Astrocyte (in vitro differentiated cells and primary cell): ENCODE measurements at places on chromosomes 2 and 18.

- DNase-seq = no peak
Observed at GRCh38 chr18:67151366-67151765, 365.2 kb downstream of the DSEL start.

- DNase-seq = peak; percentile 46
Observed at GRCh38 chr18:59140302-59140885, 710 bp downstream of the SEC11C start.

DNA sequence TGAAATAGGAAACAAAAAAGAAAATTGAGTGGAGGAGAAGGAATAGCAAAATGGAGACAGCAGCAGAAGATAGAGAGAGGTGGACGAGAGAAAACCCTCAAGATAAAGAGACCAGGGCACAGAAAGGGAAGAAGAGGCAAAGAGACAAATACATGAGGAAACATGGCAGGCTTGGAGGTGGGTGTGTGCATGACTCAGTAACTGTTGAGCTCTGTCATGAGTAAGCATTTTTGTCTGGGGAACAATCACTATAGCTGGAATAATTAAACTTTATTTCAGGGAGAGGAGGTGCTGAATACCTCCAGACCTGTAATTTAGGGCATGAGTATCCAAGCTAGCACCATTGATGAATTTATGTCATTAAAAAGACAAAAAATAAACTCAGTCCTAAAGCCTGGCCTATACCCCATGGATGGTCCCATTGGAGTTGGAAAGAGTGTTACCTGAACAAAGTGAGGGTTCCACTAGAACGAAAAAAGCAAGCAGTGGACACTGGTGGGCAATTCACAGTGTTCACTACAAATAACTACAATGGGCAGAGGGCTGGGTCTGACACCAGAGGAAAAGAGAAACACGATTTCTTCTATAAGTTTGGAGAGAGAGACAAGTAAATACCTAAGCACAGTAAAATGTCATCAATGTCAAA, 145.5 kb downstream of the ADCYAP1 start:
- DNase-seq = peak; percentile 32

DNA sequence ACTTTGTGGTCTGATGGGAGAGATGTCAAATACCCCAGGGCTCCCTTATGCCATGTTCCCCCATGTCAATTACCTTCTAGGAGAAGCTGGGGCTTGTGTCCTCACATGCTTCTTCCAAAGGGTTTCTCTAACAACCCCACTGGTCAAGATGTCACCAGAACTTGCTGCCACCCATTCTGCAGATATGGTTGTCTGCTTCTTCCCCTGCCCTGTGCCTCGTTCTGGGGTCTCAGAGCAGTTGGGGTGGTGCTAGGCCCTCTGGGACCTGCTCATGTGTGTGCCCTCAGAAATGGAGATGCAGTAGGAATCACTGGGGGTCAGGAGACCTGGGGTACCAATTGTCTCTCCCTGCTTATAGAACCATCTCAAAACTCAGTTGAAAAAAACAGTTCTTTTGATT, 268.6 kb downstream of the MYCN start:
- no peak for DNase-seq

DNA sequence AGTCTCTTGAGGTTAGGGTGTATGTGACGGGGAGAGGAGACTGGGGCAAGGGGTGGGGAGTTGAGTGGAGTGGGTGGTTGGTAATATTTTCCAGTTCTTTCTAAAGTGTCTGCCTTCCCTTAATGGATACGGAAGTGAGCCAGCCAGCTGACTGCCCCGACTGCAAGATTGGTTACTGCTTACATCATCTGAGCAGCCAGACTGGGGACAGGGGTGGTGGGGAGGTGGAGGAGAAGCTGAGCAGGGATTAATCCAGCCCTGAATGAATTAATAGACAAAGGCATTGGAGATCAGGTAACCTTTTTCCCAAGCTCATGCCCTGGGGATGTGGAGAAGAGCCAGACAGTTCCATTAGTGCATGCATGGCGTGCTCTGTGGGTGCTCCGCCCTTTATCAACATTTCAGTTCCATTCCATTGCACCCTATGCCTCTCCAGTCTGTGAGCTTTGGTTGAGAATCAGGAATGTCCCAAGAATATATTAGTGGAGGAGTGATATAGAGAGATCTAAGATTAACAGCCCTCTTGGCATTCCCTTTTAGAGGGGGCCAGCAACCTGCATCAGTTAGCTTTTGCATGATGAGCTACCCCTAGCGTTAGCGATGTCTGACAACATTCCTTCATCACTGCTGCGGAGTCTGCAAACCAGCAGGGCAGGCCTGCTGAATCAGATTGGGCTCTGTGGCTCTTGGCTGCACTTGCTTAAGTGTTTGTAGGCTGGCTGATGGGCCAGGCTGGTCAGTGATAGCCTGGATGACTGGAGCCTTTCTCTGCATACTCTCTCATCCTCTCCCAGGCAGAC, 67.4 kb downstream of the TNP1 start:
- peak; percentile 83 for DNase-seq

- DNase-seq = no peak
Observed at GRCh38 chr2:16249246-16250055, 309.1 kb downstream of the MYCN start.

- DNase-seq = peak; percentile 51
Observed at GRCh38 chr18:33560686-33561370, 17.2 kb upstream of the ASXL3 start.

DNA sequence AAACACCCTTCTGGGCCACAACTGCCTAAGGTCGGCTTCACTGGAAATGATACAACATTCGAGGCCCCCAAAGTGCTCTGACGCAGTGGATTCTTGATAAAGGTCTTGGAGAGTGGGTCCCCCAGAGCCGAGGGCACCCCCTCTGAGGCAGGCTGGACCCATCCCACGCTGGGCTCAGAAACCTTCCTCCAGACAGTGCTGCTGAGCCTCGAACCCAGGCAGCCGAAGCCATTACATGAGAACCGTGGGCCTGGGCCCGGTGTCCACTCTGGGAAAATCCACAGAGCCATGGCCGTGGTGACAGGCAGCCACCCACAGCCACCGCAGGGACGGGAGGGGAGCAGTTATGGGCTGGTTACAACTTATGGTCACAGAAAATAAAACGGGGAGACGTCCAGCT, 81.4 kb upstream of the ID2 start:
- DNase-seq = no peak

DNA sequence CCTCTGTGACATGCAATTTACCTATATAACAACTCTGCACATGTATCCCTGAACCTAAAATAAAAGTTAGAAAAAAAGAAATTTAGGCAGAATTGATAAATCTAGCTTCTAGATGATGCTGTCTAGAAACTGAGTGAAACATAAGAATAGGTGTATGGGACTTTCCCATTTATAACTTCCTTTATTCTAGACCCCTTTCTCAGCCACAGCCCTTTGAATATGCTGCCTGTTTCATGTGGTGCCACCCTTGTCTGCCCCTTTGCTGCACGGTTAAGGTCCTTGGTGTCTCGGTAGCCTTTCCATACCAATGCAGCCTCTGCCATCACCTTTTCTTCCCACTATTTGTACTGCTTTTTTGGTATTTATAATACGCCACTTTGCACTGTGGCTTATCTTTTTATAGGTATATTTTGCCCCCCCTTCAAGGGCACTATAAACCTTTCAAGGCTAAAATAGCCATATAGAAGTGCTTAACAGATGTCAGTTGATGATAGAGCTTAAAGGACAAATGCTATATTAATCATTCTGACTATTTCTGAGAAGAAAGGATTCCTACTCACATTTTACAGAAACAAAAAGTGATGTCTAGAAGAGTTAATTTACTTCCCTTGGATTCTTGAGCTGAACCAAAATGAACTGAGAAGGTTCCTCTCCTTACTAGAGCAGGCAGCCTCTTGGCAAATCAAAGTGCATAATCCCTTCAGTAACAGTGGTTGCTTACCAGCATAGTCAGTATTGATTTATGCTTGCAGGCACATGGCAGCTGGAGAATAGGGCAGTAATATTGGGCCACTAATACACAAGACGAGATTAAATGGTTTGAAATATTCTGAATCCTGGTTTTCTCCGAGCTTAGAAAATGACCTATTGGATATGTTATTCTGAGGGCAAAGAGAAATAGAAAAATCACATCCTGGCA, 88.1 kb upstream of the CYP26B1 start:
- DNase-seq = no peak

- peak; percentile 0 for DNase-seq
Observed at GRCh38 chr2:51013933-51014526, 17.9 kb downstream of the NRXN1 start.

GRCh38 chr2:28062867-28063266, 172.3 kb downstream of the BABAM2 start:
- no peak for DNase-seq

- no peak for DNase-seq
Observed at GRCh38 chr2:29017716-29018435, 36.8 kb downstream of the TOGARAM2 start.

GRCh38 chr2:232966122-232966521, 46.9 kb downstream of the NGEF start:
- DNase-seq = no peak

- no peak for DNase-seq
Observed at GRCh38 chr18:50674307-50674980, 114.6 kb downstream of the MAPK4 start.

GRCh38 chr2:7270011-7270431, 352.8 kb downstream of the RNF144A start:
- DNase-seq = no peak

GRCh38 chr2:144181001-144181400, 338.9 kb downstream of the ZEB2 start:
- no peak for DNase-seq

- no peak for DNase-seq
Observed at GRCh38 chr2:144854596-144854995, 334.7 kb upstream of the ZEB2 start.

- DNase-seq = peak; percentile 87
Observed at GRCh38 chr18:60044290-60045006, 144.7 kb downstream of the PMAIP1 start.

- no peak for DNase-seq
Observed at GRCh38 chr2:42984081-42984480, 191.7 kb upstream of the HAAO start.

- DNase-seq = no peak
Observed at GRCh38 chr2:2755990-2756389, 424.9 kb upstream of the MYT1L start.

DNA sequence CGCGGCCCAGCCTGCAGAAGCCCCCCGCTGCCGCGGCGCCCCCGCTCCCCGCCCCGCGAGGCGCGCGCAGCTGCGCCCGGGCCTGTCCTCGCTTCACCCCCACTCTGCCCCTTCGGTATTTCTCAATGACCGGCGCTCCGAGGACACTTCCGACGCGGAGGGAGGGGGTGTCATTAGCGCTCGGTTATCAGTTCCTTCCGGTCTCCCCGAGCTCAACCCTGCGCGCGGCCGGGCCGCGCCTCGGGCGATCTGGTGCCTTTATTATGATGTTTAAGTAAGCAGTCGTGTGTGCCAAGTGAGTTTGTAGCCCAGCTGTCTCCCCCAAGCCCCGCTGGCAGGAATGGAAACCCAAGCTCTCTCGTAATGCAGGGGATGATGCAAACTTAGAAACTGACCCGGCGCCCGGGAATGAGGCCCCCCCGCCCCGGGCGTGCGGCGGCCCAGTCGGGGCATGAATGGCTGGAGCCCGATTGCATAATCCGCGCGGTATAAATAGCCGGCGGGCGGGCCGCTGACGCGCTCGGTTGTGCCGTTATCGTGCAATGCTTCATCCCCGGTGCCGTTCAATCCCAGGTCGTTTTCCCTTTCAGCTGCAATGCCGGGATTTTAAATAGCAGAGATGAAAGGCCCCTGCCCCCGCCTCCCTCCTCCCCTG, 3.9 kb upstream of the SPRED2 start:
- DNase-seq = peak; percentile 90

DNA sequence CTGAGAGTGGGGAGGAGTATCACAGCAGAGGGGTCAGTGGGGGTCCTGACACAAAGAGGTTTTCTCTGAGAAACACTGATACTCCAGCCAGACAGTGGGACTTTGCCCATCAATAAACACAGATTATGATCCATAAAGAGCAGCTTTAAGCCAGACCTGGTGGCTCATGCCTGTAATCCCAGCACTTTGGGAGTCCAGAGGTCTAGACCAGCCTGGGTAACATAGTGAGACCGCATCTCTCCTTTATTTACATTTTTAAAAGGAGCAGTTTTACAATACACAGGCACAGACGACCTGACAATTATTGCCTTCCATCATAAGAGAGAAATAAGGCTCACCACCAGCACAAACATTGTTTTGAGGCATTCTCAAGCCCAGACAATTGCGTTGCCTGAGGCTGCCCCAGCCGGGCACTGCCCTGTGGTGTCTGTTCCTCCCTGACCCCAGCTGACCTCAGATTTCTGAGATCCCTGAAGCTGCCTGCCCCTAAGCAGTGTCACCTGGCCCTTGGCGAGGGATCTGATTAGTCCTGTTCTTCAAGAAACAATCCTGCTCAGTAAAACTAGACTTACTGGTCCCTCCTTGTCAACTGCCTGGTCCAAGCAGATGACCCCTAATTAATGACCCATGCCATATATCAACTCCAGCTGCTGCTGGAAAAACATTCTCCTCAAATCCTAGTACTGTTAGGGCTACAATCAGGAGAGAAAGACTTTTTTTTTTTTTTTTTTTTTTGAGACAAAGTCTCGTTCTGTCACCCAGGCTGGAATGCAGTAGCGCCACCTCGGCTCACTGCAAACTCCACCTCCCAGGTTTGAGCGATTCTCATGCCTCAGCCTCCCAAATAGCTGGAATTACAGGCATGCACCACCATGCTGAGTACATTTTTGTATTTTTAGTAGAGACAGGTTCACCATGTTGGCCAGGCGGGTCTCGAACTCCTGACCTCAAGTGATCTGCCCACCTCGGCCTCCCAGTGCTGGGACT, 59.4 kb upstream of the SOS1 start:
- DNase-seq = no peak

DNA sequence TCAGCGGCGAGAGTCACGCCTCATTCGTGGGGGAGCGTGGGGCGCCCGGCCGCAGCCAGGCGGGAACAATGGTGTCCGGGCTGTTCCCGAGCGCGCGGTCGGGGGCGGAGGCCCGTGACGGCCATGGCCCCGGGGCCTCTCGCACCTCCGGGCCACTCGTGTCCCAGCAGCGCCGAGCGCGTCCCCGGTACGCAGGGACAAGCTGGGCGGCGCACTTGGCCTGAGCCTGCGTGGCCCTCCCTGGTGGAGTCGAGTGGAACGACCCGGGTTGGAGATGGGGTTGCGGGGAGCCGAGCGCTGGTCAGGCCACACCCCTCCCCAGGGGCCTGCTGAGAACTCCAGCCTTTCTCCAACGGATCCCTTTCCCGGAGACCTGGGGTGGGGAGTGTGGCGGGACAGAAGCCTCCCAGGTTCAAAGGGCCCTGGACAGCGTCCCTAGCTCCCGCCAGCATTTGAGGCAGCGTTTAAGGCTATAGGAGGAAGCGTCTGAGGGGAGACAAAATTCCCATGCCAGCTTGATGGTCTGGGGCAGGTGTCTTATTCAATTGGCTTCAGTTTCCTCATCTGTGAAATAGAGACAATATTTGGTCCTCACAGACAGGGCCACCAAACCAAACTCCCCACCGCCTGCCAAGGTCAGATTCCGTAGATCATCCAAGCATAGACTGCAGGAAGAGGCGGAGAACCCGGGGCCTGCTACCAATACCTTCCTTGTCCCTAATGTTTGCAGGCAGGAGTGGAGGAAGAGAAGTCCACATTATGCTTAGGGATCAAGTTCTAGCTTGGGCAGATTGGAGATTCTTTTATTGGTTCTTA, 553 bp downstream of the CNDP2 start:
- DNase-seq = peak; percentile 37

GRCh38 chr18:45363196-45363595, 252.1 kb upstream of the SLC14A2 start:
- DNase-seq = no peak
